ENCODE measurements at places on chromosomes 4 and X. TPM values are rescaled to one million over a fixed set of nuclear protein-coding genes. Genes with fewer than 3 reads are reported as not detected.

Gene TCEANC
- 5.3 TPM for total RNA-seq

Gene MAGEA6
- not detected for total RNA-seq

Gene ZNF732
- not detected for total RNA-seq

Gene CLGN
- total RNA-seq = 0.44 TPM

Gene RAB40AL
- 1.1 TPM for total RNA-seq

Gene PASD1
- not detected for total RNA-seq

Gene KIT
- total RNA-seq = 38.1 TPM

Gene MAP7D2
- 0.76 TPM for total RNA-seq

- no peaks in the 10 kb centered on the region for H3K4me1 ChIP-seq
- H3K36me3 ChIP-seq = no peaks in the 10 kb centered on the region
- peak overlapping the region; percentile 62 for H3K4me3 ChIP-seq
- H3K27me3 ChIP-seq = peaks cover 2% of the 10 kb centered on the region
- DNase-seq = peak; percentile 77
- H3K27ac ChIP-seq = peak overlapping the region; percentile 87
Measured at GRCh38 chrX:40107291-40108161, 9.8 kb upstream of the BCOR start.

- no peaks in the 10 kb centered on the region for H3K27me3 ChIP-seq
- no peak overlapping the region for H3K4me3 ChIP-seq
- no peak overlapping the region for H3K27ac ChIP-seq
- no peaks in the 10 kb centered on the region for H3K36me3 ChIP-seq
Measured at GRCh38 chrX:5730556-5730955, 498.1 kb downstream of the NLGN4X start.

- H3K4me1 ChIP-seq = no peaks in the 10 kb centered on the region
- H3K4me3 ChIP-seq = no peak overlapping the region
- H3K27me3 ChIP-seq = no peaks in the 10 kb centered on the region
- DNase-seq = no peak
- H3K36me3 ChIP-seq = no peaks in the 10 kb centered on the region
Measured at GRCh38 chr4:175109933-175110332, 191.8 kb downstream of the ADAM29 start.

GRCh38 chr4:42636645-42636949, 20.3 kb downstream of the ATP8A1 start:
- no peaks in the 10 kb centered on the region for H3K27me3 ChIP-seq
- H3K4me3 ChIP-seq = no peak overlapping the region
- H3K27ac ChIP-seq = no peak overlapping the region
- no peaks in the 10 kb centered on the region for H3K36me3 ChIP-seq
- H3K4me1 ChIP-seq = peaks cover 3% of the 10 kb centered on the region

DNA sequence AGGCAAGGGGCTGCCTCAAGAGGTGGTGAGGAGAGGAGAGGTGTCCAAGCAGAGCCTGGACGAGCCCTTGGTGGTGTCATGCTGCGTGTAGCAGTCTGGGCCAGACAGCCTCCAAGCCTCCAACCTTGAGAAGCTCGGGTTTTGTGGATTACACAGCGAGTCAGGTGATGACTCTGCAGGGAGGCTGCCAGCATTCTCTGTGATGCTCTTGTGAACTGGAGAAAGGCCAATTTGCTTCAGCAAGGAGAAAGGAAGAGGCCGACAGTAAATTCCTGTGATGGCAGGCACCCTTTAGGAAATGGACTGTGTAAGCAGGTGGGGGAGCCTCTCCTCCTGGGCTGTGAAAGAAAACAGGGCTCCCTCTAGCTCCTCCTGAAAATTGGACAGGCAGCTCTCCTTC, 36.0 kb upstream of the CD99L2 start:
- no peak for DNase-seq
- no peak overlapping the region for H3K4me3 ChIP-seq
- H3K27ac ChIP-seq = no peak overlapping the region
- no peaks in the 10 kb centered on the region for H3K4me1 ChIP-seq
- H3K27me3 ChIP-seq = no peaks in the 10 kb centered on the region

DNA sequence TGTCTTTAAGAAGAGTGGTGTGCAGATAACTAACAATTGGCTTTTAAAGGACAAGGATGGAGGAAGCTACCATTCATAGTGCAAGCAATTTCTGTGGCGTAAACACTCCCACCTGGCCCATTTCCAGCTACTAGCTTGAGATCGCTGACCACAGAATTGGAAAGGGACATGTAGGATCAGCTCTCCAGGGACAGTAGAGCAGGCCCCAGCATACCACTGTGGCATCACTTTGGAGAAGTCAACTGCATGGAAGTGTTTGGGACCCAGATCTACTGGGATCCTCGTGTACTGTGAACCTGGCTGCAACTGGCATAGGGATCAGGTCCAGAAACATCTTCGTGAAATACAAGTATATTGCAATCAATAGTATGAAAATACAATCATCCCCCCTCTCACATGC, 515.0 kb downstream of the INPP4B start:
- H3K36me3 ChIP-seq = no peaks in the 10 kb centered on the region
- no peak for DNase-seq
- no peaks in the 10 kb centered on the region for H3K4me1 ChIP-seq
- no peak overlapping the region for H3K4me3 ChIP-seq
- no peaks in the 10 kb centered on the region for H3K27me3 ChIP-seq

GRCh38 chrX:56817179-56817578, 88.1 kb downstream of the NBDY start:
- no peak for DNase-seq
- H3K27me3 ChIP-seq = peaks cover 7% of the 10 kb centered on the region
- H3K4me3 ChIP-seq = no peak overlapping the region
- H3K4me1 ChIP-seq = no peaks in the 10 kb centered on the region

DNA sequence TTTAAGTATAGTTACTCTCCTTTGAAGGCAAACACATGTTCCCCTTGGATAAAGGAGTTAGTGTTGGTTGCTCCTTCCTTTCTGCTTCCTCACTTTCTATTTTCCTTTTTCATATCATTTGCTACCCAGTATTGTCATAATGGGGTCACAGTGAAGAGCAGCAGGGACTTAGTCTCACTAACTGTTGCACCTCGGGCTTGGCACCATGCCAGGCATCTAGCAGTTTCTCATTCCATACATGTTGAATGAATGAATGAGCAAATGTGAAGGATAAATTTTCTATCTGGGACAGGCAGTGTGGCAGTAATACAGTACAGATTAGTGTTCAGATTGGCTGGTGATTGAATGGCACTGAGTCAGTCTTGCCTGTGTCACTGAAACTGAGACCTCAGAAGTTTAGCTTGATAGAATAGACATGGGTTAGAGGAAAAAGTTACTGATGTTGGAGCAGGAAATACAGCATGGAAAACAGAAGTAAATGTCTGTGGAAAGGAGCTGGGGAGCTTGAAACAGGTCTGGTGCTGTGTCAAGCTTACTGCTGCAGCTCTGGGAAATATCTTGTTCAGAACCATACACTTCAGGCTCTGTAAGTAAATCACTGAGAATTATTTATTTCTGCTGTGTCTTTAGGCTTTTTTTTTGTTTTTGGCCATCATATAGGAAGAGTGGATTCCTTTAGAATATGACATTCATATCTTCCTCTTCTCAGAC, 55.8 kb upstream of the PITX2 start:
- H3K4me3 ChIP-seq = no peak overlapping the region
- no peak overlapping the region for H3K27ac ChIP-seq
- H3K27me3 ChIP-seq = no peaks in the 10 kb centered on the region

GRCh38 chr4:5489260-5489659, 219.1 kb downstream of the EVC2 start:
- no peaks in the 10 kb centered on the region for H3K27me3 ChIP-seq
- no peak overlapping the region for H3K4me3 ChIP-seq
- no peaks in the 10 kb centered on the region for H3K36me3 ChIP-seq
- H3K27ac ChIP-seq = no peak overlapping the region

DNA sequence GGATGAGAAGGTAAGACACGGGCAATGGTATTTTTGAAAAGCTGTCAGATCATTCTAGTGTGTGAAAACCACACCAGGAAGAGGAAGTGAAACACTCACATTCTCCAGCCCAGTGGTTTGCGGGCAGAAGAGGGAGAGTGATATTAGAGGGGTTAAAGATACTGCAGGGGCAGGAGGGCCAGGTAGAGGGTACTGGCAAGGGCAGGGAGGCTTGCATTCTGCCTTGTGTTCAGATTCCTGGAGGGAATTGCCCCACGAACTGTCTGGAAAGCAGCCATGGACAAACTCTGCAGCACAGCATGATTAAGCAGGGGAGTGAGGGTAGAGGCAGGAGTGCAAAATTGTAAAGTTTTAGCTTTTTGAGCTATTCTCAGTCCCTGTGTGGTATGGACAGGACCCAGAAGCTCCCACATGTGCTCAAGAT, 30.9 kb downstream of the NIPAL1 start:
- no peaks in the 10 kb centered on the region for H3K27me3 ChIP-seq
- no peak for DNase-seq
- peak overlapping the region; percentile 1 for H3K27ac ChIP-seq
- no peaks in the 10 kb centered on the region for H3K36me3 ChIP-seq

- peak overlapping the region; percentile 39 for H3K27ac ChIP-seq
- no peak overlapping the region for H3K4me3 ChIP-seq
- H3K4me1 ChIP-seq = no peaks in the 10 kb centered on the region
- DNase-seq = no peak
- H3K27me3 ChIP-seq = no peaks in the 10 kb centered on the region
- H3K36me3 ChIP-seq = no peaks in the 10 kb centered on the region
Measured at GRCh38 chr4:53645108-53645507, 53.8 kb upstream of the LNX1 start.

GRCh38 chr4:141543706-141544105, 92.7 kb upstream of the IL15 start:
- no peak overlapping the region for H3K27ac ChIP-seq
- no peaks in the 10 kb centered on the region for H3K27me3 ChIP-seq
- no peaks in the 10 kb centered on the region for H3K36me3 ChIP-seq
- no peak for DNase-seq
- no peaks in the 10 kb centered on the region for H3K4me1 ChIP-seq
